ENCODE measurements at places on chromosomes 2 and 18.

GRCh38 chr2:119849838-119850565, 90.3 kb downstream of the PTPN4 start:
- H3K4me1 ChIP-seq = peaks cover 6% of the 10 kb centered on the region
- H3K27me3 ChIP-seq = no peaks in the 10 kb centered on the region
- no peaks in the 10 kb centered on the region for H3K36me3 ChIP-seq

- H3K27me3 ChIP-seq = no peaks in the 10 kb centered on the region
- peak overlapping the region; percentile 72 for H3K27ac ChIP-seq
- no peak for DNase-seq
- H3K4me1 ChIP-seq = peaks cover 9% of the 10 kb centered on the region
- no peak overlapping the region for H3K4me3 ChIP-seq
- no peaks in the 10 kb centered on the region for H3K36me3 ChIP-seq
Measured at GRCh38 chr18:58542426-58543159, 86.3 kb downstream of the ALPK2 start.

- no peak for DNase-seq
- peaks cover 9% of the 10 kb centered on the region for H3K4me1 ChIP-seq
Measured at GRCh38 chr2:223470602-223471001, 131.6 kb downstream of the SCG2 start.

- H3K4me1 ChIP-seq = peaks cover 12% of the 10 kb centered on the region
- H3K36me3 ChIP-seq = no peaks in the 10 kb centered on the region
- no peak for DNase-seq
- no peak overlapping the region for H3K4me3 ChIP-seq
Measured at GRCh38 chr18:50839996-50840395, 20.2 kb upstream of the MRO start.

DNA sequence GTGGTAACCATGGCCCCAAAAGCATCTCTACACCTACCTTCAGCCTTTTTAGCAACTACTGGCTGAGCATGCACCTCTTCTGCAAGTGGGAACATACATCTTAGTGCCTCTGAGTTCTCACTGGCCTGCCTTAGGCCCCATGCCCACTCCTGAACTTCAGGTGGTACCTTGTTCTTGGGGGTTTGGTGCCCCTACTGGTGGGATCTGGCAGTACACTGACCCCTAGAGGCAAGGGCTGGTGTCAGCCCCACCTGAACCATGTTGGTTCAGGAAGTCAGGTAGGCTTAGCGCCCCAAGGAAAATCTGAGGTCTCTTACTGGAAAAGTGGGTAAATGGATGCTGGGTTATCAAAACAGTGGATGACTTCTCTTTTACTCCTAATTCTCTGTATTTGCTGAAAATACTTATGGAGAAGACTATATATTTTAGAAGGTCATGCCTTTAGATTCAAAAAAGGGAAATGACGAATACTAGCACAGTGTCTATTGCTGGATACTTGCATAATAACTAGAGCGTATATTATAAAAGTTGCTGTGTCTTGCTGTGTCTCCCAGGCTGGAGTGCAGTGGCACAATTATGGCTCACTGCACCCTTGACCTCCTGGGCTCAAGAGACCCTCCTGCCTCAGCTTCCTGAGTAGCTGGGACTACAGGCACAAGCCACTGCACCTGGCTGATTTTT, 84.6 kb downstream of the RAB31 start:
- no peaks in the 10 kb centered on the region for H3K4me1 ChIP-seq
- H3K4me3 ChIP-seq = no peak overlapping the region
- H3K36me3 ChIP-seq = peaks cover 28% of the 10 kb centered on the region
- no peaks in the 10 kb centered on the region for H3K27me3 ChIP-seq
- H3K27ac ChIP-seq = no peak overlapping the region
- no peak for DNase-seq

DNA sequence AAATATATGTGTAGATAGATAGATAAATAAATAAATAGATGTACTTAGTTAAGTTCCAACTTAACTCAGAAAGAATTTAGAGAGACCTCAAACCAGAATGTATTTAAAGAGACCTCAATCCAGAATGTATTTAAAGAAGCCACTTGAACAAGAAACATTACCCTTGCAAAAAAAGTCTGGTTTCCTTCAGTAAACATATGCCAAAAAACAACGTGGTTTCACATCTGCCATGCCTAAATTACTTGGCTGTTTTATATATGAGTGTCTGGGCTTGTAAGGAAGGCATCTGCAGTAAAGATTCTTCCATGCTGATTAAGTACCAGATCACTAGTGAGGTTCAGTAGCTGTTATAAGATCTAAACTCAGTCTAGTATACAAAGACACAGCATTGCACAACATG, 29.1 kb upstream of the RPE start:
- H3K27ac ChIP-seq = no peak overlapping the region
- peaks cover 2% of the 10 kb centered on the region for H3K27me3 ChIP-seq
- no peak overlapping the region for H3K4me3 ChIP-seq

- no peaks in the 10 kb centered on the region for H3K27me3 ChIP-seq
- H3K4me1 ChIP-seq = no peaks in the 10 kb centered on the region
- H3K27ac ChIP-seq = no peak overlapping the region
- no peaks in the 10 kb centered on the region for H3K36me3 ChIP-seq
- no peak overlapping the region for H3K4me3 ChIP-seq
Measured at GRCh38 chr2:60385648-60386047, 167.8 kb downstream of the BCL11A start.

- H3K4me3 ChIP-seq = no peak overlapping the region
- no peaks in the 10 kb centered on the region for H3K4me1 ChIP-seq
- H3K27ac ChIP-seq = no peak overlapping the region
- no peaks in the 10 kb centered on the region for H3K36me3 ChIP-seq
- no peaks in the 10 kb centered on the region for H3K27me3 ChIP-seq
Measured at GRCh38 chr2:56239437-56239836, 55.6 kb downstream of the CCDC85A start.

All from heart left ventricle (tissue), 16 donors.